Smooth muscle cell of trachea (primary cell): ENCODE measurements at places on chromosomes 12 and 14. TPM values are rescaled to one million over a fixed set of nuclear protein-coding genes. Genes with fewer than 3 reads are reported as not detected.

The NKX2-1 gene
- total RNA-seq = not detected in 2 replicates

The KRT3 gene
- total RNA-seq = not detected in 2 replicates

The OAS2 gene
- total RNA-seq = 2.9 and 3.3 TPM in 2 replicates

The SLCO1B1 gene
- total RNA-seq = not detected in 2 replicates

The MIS18BP1 gene
- 13.6 and 47.0 TPM in 2 replicates for total RNA-seq

The KRT1 gene
- not detected in 2 replicates for total RNA-seq

The LPAR5 gene
- not detected in 2 replicates for total RNA-seq

The FICD gene
- total RNA-seq = 5.4 and 7.9 TPM in 2 replicates

The CORO1C gene
- 235 and 306 TPM in 2 replicates for total RNA-seq

The NFATC4 gene
- 108 and 149 TPM in 2 replicates for total RNA-seq

The ART4 gene
- total RNA-seq = 0.44 TPM in 1 of 2 replicates, not detected in the other

The TCL1B gene
- not detected in 2 replicates for total RNA-seq

The CTSG gene
- not detected in 2 replicates for total RNA-seq

The ESRRB gene
- under 0.01 TPM in 1 of 2 replicates, not detected in the other for total RNA-seq

The TUNAR gene
- not detected in 2 replicates for total RNA-seq

The PLA2G1B gene
- 0.33 TPM in 1 of 2 replicates, not detected in the other for total RNA-seq

The RAB21 gene
- 13.6 and 26.0 TPM in 2 replicates for total RNA-seq

The GAS2L3 gene
- total RNA-seq = 15.5 and 44.1 TPM in 2 replicates

The AKAP3 gene
- total RNA-seq = 2.6 and 3.6 TPM in 2 replicates

The LYZ gene
- total RNA-seq = not detected in 2 replicates

The DNAJC22 gene
- total RNA-seq = 1.8 and 3.3 TPM in 2 replicates

The DACT1 gene
- 6.4 and 14.6 TPM in 2 replicates for total RNA-seq

The ZBTB42 gene
- 3.2 and 5.6 TPM in 2 replicates for total RNA-seq

The CKAP4 gene
- total RNA-seq = 204 and 282 TPM in 2 replicates

The OVCH1 gene
- 0.15 and 0.83 TPM in 2 replicates for total RNA-seq

The OTOGL gene
- under 0.01 and 0.29 TPM in 2 replicates for total RNA-seq

The OR6C6 gene
- not detected in 2 replicates for total RNA-seq

The FOXG1 gene
- 0.44 and 0.83 TPM in 2 replicates for total RNA-seq

The TROAP gene
- total RNA-seq = 0.99 and 11.9 TPM in 2 replicates

The JPH4 gene
- total RNA-seq = not detected in 2 replicates

The WNT5B gene
- 158 and 206 TPM in 2 replicates for total RNA-seq

The SLC15A5 gene
- total RNA-seq = not detected in 2 replicates

The DEGS2 gene
- total RNA-seq = under 0.01 and 1.5 TPM in 2 replicates

The NRIP2 gene
- 0.15 and 0.50 TPM in 2 replicates for total RNA-seq

The C3AR1 gene
- total RNA-seq = 0.15 TPM in 1 of 2 replicates, not detected in the other

The INSM2 gene
- total RNA-seq = under 0.01 TPM in 1 of 2 replicates, not detected in the other

The TMPRSS12 gene
- total RNA-seq = not detected in 2 replicates

The JKAMP gene
- total RNA-seq = 69.0 and 102 TPM in 2 replicates

The PPFIA2 gene
- total RNA-seq = 2.0 and 6.5 TPM in 2 replicates

The OR6S1 gene
- not detected in 2 replicates for total RNA-seq

The ALX1 gene
- total RNA-seq = under 0.01 TPM in 1 of 2 replicates, not detected in the other

The WNT1 gene
- not detected in 2 replicates for total RNA-seq

The NRXN3 gene
- under 0.01 and 0.33 TPM in 2 replicates for total RNA-seq

The RPL36AL gene
- total RNA-seq = 242 and 263 TPM in 2 replicates

The SERPINA3 gene
- 0.15 and 3.5 TPM in 2 replicates for total RNA-seq
